ENCODE measurements at places on chromosomes 12 and 14.

DNA sequence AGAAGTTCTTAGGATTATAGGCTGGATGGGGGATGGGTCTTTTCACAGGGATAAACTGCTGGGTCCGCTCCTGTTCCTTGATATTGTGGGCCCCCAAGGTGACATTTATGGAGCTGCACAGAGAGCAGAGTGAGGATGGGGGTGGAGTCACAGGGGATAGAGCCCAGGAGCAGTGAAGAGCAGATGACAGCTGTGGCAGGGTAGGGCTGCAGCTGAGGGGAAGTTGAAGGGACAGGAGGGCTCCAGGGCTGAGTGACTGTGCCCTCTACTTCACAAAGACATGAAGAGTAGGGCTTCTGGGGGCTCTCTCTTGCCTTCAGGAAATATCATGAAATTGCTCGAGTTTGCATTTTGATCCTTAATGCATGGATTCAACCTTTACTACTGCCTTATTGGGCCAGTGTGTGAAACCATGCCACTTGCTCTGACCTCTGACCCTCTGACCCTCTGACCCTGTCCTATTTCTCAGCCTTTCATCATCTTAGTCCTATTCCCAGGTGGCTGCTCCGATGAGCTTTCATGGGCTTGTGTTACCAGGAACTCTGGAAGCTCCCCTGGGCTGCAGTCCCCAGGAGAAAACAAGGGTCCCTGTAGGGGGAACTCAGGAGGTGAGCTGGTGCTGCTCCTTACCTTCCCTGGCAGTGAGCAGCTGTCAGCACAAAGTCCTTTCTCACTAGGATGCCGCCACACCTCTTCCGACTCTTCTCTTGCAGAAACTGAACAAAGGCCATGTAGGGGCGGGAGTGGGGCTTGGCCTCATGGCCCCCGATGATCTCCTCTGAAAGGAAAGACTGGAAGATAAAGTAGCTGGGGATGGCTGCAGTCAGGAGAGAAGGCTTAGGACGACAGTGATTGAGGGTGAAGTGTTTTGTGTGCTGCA lies 1.6 kb downstream of the GZMH start:
- DNase-seq: no peak

GRCh38 chr12:125129591-125130255 lies 64.5 kb downstream of the AACS start:
- DNase-seq: no peak

DNA sequence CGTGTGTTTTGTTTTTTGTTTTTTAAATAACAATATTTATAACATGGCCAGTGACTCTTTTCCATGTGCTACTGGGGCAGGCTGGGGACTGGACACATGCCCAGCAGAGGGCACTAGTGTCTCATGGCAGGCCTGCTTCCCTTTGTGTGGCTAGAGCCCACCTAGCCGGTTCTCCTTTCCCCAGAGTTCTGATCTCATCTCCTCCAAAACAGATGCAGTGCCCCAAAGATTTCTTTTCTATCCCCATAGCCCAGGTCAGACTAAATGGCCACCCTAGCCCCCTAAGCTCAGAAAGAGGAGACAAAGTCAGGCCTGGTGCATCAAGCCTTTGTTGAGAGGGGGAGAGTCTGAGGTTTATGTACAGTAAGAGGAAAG lies 21.2 kb downstream of the PRPF40B start:
- peak; percentile 84 for DNase-seq

DNA sequence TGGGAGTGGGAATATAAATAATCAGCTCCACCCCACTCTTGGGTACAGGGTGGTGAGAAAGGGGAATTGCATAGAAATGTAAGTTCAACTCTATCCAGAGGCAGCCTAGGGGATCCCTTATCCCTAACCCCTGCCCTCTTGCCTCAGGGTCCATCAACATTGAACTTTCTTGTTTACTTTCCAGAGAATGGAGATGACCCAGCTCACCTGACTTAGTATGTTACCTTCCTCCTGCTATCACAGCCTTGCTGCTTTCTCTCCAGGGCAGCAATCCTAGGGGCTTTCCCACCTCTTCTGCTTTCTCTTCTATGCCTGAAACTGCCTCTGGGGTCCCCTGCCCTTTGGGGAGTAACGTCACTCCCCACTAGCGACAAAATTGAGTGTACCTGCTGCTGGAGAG lies 2.7 kb downstream of the LRP1 start:
- no peak for DNase-seq

GRCh38 chr12:3869433-3869832 lies 3.8 kb downstream of the PARP11 start:
- DNase-seq: no peak

DNA sequence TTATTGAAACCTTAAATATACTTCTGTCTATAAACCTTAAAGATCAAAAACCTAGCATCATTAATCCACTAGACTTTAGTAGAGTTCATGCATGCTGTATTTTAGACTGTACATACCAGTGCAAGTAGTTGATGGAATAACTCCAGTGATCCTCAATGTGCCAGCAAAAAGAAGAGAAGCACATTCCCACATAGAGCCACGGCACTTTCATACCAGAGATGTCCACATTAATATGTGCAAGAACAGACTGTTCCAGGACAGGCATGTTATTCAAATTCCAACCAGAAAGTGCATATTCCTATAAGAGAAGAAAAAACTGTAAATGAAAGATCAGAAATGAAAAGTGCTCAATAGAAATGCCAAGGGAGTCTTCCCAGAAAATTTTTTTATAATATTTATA lies 55.0 kb downstream of the KDM5A start:
- no peak for DNase-seq

DNA sequence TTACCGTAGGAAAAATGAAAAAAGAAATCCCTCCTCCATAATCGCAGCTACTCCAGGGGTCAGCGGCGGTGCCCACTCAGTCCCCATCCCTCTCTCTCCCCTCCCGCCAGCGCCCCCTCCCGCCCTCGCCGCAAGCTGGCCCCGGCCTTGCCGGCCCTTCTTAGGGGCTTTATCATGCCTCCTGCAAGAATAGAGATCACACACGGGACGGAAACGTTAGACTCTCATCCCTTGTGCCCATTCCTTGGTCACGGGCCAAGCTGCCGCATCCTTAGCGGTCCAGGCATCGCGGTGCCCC lies 692 bp upstream of the COX14 start:
- no peak for DNase-seq

DNA sequence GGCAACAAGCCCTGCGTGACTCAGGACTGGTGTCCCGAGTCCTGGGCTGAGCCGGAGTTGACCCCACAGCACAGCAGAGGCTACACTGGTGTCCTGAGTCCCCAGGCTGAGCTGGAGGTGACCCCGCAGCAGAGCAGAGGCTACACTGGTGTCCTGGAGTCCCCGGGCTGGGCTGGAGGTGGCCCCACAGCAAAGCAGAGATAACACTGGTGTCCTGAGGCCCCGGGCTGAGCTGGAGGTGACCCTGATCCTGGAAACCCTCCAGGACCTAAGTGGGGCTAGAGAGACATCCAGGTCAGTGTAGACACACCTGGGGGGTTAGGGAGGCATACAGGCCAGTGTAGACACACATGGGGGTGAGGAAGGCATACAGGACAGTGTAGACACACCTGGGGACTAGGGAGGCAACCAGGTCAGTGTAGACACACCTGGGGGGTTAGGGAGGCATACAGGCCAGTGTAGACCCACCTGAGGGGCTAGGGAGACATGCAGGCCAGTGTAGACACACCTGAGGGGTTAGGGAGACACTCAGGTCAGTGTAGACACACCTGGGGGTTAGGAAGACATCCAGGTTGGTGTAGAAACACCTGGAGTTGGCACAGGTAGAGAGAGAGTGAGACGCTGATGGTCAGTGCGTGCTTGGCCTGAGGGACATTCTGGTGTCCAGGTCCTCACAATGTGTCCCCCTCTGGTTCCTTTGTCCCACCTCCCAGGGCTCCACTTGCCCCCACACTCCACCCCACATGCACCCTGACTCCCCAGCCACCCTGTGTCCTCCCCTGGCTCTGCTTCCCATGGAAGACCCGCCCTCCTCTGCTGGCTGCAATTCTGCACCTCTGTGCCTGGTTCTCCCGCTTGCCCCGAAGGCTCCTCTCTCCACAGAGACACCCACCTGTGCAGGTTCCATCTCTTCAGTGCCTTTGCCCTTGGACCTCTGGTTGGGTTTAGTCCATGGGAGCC lies 321.6 kb upstream of the SFSWAP start:
- DNase-seq: no peak

DNA sequence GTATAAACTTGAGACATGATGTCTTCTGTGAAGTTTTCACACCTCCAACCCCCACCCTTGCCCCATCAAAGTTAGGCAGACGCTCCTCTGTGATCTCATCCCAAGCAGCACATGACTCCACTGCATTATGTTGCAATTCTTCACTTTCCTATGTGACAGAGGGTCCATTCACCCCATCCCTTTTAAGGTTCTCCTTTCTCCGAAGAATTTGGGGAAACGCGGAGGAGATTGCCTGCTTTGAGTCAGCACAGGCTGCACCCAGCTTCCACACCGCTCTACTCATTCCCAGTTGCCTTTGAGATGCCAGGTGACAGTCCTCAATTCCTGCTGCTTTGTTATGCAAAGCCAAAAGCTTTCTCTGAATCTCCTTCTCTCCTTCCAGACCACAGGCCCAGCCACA lies 61.8 kb downstream of the PHLDA1 start:
- DNase-seq: no peak

DNA sequence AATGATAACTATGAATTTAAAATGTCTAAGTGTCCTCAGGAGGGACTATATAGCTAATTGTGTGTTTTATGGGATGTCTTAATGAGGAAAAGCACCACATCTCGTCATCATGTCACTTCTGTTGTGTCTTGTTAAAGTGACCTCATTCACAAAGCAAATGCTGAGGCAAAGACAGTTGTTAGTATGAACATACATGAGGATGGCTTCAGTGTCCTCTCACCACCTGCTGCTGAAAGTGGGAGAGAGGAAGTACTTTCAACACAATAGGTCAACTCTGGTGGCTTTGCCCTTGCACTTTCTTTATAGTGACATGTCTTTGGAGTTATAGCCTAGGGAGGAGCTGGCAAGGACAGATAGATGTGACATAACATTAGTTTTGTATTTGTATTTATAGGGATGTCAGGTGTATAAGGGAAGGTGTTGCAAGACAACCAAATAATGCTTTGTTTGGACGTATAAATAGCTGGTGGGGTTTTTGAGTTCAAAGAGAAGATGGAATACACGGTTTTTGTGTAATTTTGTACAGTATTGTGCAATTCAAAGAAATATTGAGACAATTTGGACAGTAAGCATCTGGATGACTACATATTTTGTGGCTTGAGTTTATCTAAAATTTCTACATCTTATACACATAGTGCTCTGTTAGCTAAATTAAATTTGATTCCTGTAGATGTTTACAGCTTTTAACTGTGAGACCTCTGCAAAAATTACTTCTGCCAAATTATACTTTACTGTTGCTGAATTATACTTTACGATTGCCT lies 131.7 kb upstream of the ATP2B1 start:
- no peak for DNase-seq

DNA sequence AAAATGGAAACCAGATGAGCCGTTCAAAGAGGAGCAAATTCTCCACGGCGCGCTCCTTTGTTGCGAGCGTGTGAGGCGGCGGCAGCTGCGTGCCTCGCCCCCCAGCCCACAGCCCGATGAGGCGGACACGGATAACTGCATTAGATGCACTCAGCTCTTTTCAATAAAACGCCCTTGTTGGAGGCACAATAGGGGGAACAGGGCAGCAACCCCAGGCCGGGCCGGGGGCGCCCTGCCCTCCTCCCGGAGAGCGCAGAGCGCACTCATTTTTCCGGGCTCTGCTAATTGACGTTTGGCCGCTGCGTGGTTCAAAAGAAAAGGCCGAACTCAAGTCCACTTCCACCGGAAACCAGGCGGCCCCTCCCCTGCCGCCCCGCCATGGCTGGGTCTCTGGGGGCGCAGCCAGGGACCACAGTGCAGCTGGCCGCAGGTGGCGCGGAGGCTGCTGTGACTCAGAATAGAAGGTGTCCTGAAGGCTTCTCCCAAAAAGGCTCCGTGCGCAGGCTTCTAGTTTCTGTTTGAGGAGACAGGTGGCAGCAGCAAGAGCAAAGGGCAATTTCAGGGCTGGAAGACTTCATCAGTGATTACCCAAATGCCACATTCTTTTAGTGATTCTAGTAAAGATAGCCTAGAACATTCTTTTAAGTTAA lies 29.0 kb upstream of the SMOC1 start:
- no peak for DNase-seq

- peak; percentile 91 for DNase-seq
Measured at GRCh38 chr12:127145929-127146789, 1120.8 kb upstream of the TMEM132C start.

DNA sequence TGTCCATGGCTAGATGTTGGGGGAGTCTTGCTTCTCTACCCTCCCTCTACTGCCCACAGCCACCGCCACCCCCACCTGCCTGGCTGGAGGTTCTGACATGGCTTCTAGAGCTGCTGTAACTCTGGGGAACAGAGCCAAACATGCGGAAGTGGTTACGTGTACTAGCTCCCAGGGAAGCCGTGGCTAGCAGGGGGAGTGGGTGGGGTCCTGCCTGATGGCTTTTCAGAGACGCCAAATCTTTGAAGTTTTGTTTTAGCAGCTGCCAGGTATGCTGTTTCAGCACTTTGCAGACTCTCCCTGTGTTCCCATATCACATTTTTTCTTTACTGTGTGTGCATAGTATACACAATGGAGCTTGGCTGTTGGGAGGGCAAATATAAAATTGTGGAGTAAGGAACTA lies 150.3 kb downstream of the TGFB3 start:
- DNase-seq: peak; percentile 71

- no peak for DNase-seq
Measured at GRCh38 chr14:60309867-60310552, 61.0 kb downstream of the PPM1A start.

DNA sequence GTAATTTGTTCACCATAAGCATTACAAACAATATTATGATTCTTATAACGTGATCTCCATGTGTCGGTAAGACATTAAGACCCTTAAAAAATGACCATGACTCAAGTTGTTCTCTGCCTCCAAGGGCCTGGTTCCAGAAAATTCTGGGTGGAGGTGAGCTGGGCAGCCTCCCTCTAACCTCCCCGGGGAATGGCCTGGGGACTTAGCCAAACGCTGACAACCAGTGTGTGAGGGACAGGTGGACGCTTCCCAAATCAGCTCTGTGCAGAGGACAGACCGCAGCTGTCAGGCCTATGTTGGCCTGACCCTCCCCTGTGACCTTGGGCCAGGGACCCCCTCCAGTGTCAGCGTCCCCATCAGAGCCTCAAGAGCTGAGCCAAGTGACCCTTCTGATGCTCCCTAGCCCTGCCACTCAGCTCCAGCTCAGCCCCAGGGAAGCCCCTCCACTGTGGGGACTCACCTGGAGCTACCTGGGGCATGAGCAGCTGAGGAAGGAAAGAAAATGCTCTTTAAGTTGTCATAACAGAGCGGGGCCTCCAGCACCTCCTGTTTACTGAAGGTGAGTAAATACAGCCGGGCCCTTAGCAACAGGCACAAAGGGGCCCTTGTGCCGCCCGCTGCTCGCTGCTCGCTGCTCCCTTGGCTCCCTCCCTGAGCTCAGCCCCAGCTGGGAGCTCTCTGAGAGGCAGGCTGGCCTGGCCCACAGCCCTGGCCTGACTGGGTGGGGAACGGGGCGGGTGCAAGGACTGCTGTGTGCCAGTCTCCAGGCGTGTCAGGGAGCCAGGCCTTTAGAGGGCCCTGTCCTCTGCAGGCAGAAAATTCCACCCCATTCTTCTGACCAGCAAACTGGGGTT lies 116.6 kb downstream of the CALM1 start:
- DNase-seq: peak; percentile 83
